ENCODE measurements at places on chromosomes 6 and 20.

- no peak for DNase-seq
These were observed 313.6 kb downstream of the ALDH8A1 start for GRCh38 chr6:134636186-134636799.

- DNase-seq, result no peak
These were observed 188.3 kb upstream of the AGPAT4 start for GRCh38 chr6:161462148-161462547.

- DNase-seq, result no peak
These were observed 109.8 kb upstream of the SGK1 start for GRCh38 chr6:134427721-134428120.

DNA sequence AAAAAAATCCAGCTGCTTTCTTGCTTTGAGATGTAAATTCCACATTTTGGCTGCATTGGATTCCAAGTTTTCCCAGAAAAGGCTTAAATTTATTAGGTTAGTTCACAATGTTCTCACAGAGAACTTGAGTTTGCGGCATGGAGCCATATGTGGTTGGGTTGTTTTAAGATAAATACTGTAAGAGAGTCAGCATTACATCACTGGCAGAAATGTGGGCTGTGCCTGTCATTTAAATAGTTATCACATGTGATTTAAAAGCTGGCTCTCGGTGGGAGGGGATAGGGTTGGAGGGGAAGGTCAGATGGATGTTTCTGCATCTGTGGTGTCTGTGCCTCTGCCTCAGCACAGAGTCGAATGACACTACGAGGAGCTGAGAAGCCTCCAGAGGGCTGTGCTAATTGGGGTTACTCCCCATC, 73.8 kb upstream of the SCP2D1 start:
- no peak for DNase-seq

DNA sequence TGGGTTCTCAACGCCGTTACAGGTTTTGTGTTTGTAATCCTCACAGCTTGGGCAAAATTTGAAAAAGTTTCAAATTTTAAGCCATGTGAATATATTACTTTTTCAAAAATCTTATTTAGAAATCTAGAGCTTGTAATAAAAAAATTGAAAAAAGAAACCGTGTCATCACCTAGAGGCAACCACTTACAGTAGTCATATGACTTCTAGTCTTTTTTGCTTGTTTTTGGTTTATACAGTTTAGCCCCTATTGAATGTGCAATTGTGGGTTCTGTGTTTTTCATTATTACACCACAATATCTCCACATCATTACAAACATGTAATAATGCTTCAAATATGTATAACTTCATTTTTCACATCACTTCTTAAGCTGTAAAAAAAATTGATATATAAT, 888 bp downstream of the DYNLRB1 start:
- DNase-seq, result no peak

- no peak for DNase-seq
These were observed 72.8 kb downstream of the MAP3K5 start for GRCh38 chr6:136719280-136720044.

- no peak for DNase-seq
These were observed 502 bp upstream of the HACE1 start for GRCh38 chr6:104860221-104860620.

DNA sequence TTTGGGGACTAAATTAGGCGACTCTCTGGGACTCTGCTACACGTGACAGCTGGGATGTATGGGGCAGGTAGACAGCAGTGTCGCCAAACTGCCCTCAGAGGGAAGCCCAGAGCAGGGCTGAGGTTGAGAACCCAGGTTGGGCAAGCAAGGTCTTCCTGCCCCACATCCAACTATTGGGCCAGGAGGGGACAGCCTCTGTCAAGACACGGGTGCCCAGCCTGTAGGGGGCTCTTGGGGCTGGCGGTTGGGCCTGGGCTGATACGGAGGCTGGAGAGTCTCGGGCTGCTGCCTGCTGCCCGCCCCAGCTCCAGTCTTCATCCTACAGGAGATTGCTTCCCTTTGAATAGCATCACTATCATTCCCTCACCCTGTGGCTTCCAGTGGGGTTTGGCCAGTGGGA, 33.3 kb downstream of the CPNE5 start:
- no peak for DNase-seq

GRCh38 chr6:119661628-119662027, 312.1 kb upstream of the MAN1A1 start:
- no peak for DNase-seq

DNA sequence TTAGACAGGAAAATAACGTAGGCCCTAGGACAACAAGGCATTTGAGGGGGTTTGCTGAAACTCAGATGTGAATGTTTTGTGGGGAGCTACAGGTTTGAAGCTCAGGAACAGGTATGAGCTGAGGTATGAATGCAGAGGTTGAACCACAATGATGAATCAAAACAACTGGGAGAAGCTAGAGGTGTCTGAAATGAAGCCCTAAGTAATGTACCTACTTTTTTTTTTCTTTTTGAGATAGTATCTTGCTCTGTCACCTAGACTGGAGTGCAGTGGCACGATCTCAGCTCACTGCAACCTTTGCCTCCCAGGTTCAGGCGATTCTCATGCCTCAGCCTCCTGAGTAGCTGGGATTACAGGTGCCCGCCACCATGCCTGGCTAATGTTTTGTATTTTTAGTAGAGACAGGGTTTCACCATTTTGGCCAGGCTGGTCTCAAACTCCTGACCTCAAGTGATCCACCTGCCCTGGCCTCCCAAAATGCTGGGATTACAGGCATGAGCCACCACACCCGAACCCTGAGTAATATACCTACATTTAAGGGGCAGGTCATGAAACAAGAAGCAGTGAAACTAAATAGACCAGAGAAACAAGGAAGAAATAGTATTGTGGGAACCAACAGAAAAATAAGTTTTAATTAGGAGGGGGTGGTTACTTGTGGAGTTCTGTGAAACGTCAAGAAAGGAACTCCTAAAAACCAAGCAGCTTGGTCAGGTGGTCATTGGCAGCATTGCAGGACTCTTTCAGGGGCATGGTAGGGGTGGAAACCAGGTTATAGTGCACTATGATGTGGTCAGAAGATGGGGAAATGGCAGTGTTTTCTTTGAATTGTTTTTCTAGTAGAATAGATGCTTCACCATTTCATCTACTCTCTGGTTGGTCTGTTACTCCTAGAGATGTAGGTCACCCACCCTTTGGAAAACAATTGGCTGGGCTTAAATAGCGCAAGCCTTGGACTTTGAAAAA, 138.1 kb downstream of the CD164 start:
- DNase-seq, result no peak

GRCh38 chr20:63964412-63964811, 5.3 kb downstream of the ZNF512B start:
- DNase-seq, result no peak

DNA sequence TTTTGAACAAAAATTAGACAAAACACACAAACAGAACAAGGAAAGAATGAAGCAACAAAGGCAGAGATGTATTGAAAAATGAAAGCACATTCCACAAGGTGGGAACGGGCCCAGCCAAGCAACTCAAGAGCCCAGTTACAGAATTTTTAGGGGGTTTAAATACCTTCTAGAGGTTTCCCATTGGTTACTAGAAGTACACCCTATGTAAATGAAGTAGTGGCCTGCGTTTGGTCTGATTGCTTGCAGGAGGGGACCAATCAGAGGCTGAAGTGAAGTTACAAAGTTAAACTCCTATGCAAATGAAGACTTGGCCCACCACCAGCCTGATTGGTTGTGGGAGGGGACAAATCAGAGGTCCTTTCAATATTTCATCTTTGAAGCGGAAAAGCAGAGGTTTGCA, 593.7 kb upstream of the MMS22L start:
- DNase-seq, result no peak

DNA sequence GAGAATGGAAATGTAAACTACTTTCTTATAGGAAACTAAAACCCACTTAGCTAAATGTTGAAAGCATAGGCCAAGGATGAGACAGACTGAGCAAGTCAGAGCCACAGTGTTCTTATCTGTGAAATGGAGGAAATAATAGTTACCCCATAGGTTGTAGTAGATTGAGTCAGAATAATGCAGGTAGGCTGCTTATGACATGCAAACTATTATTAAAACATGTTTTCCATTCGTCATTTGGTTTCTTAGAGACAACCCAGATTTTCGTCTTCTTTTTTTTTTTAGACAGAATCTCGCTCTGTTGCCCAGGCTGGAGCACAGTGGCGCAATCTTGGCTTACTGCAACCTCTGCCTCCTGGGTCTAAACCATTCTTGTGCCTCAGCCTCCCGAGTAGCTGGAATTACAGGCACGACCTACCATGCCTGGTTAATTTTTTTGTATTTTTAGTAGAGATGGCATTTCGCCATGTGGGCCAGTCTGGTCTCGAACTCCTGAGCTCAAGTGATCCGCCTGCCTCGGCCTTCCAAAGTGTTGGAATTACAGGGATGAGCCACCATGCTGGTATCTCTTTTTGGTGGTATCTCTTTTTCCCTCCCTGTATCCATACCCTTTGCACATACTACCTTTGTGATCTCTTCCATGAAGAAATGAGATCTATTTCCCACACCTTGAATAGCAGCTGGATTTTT, 196.5 kb upstream of the ZNF217 start:
- no peak for DNase-seq

GRCh38 chr20:23613676-23614075, 8.0 kb upstream of the CST9 start:
- no peak for DNase-seq

DNA sequence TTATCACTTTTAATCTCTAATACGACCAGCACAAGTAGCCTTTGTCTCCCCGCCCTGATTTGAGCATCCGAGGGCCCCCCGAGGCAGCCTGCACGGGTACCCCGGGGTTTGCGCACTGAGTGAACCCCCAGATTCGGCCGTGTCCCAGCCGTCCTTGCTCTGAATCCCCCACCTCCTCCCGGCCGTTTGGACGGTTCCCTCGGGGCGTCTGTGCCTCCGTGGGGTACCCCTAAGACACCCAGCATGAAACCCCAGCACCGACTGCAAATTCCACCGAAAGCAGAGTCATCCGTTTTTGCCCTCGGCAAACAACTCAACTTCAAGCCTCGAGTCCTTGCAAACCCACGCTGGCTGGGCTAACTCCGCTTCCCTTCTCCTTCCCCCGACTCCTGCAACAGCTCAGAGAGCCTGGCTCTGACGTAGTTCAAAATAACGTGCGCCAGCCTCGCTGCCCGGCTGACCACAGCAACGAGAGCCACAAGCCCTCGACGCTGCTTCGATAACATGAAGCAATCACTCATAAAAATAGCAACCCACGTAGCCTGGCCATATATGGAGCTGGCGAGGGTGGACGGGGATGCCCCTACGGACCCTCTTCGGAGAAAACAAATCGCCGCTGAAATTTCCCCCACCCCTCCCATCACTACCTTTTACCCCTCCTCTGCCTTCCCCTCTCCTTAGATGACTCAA, 764 bp upstream of the SNAP25 start:
- no peak for DNase-seq

DNA sequence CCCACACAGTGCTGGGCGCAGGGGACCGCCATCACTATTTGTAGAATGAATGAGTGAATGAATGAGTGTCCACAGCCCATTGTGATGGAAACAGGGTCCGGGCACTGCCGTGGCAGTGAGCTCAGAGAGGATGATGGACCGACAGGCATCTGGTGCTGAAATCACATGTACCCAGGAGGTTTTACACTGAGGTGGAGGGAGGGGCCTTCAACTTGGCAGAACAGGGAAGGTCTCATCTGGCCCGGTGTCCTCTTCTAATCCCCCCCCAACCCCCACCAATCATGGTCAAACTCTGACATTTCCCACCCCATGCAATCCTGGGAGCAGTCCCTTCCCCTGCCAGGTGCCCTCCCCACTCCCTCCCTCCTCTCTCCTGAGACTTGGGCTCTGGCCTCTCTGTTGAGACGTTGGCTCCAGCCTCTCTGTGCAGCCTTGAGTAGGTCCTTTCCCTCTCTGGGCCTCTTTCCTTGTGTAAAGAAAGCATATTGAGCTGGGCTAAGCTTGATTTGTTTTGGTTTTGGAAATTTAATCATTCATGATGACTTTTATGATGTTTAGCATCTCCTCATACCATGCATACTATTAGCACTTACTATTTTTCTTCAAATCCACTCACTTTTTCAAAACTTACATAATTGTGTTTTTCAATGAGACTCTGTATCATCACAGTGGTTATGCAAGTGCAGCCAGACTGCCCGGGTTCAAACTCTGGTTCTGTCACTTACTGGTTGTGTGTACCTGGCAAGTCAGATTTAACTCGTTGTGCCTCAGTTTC, 10.8 kb downstream of the KIAA1755 start:
- DNase-seq, result no peak

DNA sequence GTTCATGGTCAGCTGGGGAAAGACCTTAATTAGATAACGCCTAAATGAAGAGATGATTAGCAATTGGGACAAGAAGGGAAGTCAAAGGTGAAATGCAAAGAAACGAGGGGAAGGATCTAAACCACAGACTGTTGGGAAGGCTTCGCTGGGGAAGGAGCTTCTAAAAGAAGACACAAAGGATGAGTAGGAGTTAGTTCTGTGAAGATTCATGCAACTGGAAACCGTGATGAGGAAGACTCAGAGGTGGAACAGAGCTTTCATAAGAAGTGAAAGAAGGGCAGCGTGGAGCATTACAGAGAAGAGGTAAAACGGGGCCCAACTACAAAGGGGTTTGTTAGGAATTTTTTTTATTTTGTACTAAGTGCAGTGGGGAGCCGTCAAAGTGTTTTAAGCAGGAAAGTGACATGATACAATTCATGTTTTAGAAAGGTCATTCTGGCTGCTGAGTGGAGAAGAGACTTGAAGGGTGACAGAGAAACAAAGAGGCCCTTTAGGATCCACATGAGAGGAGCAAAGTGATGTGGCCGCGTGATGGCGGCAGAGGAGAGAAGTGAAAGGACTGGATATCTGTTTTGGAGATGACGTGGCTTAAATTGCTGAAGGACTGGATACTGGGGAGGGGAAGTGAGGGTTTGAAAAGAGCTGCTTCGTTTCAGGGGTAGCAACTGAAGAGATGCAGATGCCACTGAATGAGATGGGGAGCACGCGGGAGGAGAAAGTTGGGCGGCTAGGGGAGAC, 33.6 kb downstream of the TTI1 start:
- no peak for DNase-seq

DNA sequence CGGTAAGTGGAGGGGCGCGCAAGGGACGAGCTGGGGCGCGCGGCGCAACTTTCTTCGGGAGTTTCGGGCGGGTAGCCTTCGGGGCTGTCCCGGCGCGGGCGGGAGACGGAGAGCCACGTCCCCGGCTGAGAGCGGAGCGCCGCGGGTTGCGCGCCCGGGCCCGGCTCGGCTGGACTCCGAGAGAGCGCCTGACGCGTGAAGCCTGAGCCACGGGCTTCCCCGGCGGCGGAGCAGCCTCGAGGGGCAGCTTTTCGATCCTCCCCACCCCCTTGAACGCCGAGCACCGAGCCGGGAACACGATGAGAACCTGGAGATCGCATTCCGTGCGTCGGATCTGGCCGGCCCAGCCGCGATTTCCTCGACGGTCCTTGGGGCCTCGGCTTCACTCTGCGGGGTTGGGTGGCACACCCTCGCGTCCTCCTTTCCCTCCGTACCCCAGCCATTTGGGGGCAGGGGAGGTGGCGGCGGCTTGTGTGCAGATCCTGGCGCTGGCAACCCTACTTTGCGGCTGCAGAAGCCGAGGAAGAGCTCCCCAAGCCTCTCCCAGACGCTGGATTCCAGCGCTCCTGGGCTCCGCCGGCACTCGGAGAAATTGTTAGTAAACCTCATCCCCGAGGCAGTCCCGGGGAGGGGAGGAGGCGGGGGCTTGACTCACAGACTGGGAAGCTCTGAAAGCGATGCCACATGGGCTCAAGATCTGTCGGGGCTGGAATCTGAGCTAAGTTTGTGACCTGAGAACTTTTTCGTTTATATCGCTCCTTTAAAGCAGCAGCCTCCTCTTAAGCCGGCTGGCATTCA, 572 bp downstream of the DSE start:
- DNase-seq, result peak; percentile 3

GRCh38 chr6:135993361-135993760, 141.9 kb downstream of the PDE7B start:
- no peak for DNase-seq

Data from T-helper 1 cell (primary cell).